ENCODE measurements at places on chromosomes 12 and 14.
A peak's percentile ranks its signal among the peaks of the same experiment; 100 is the strongest.

GRCh38 chr14:56122301-56122700, 4.1 kb downstream of the PELI2 start:
- DNase-seq = no peak

GRCh38 chr12:104603545-104603973, 146.8 kb downstream of the CHST11 start:
- no peak for DNase-seq

DNA sequence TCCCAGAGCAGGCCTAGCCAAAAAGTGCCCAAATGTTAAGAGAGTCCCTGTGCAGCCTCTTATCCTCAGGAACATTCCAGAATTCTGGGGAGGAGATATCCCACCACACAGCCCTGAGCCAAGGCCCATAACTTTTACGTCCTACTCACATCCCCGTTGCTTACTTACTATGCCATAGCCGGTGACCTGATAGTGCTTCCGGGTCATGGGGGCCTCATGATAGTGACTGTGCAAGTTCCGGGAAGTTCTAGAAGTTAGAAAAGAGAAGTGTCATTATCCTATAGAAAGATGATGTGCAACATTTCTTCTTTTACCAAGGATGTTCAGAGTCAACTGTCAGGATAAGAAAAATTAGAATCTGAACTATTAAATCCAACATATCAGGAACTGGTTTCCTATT, 15.6 kb upstream of the NGB start:
- DNase-seq = no peak

DNA sequence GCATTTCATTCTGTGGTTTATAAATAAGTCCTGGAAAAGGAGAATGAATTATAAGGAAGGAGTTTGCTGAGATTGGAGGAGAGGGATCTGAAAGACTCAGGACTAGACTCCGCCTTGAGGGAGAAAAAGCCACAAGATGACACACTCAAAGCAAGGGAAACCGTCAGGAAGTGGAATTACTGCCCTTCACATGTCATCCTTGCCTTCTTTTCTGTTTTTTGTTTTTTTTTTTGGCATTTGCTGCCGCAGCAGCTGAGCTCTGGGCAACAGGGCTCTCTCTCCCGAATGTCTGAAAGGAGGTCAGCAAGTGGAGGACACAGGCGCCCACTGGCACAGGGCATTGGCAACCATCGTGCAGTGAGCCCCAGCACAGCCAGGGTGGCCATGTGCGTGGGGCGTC, 344.9 kb downstream of the DPF3 start:
- DNase-seq = no peak

- DNase-seq = no peak
Measured at GRCh38 chr12:89875225-89875624, 166.6 kb upstream of the ATP2B1 start.

DNA sequence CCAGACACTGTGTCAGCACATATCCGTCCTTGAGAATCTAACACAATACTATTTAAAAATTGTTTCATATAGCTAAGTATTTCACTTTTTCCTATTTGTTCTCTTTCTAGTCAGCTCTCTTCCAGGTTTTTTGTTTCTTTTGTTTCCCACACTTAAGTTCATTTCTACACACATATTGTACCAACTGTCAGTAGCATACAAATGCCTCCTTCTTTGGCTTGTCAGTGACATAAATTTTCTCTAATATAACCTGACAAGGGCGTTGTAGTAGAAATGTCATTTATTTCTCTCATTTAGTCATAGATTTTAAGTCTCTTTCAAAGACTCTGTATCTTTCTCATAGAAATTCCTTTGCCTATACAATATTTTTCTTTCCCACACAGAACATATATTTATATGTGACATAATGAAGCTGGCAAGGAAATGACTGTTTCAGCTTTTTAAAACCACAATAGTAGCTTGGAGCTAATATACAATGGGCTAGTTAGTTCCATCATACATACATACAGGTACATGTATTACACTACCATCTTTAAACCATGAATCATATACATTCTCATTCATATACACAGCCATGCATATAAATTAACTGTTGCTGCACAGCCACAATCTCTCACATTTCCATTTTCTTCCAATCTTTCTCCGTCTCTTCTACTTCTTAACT, 42.3 kb upstream of the EPS8 start:
- no peak for DNase-seq

GRCh38 chr12:126369487-126370463, 1304.5 kb downstream of the AACS start:
- no peak for DNase-seq

DNA sequence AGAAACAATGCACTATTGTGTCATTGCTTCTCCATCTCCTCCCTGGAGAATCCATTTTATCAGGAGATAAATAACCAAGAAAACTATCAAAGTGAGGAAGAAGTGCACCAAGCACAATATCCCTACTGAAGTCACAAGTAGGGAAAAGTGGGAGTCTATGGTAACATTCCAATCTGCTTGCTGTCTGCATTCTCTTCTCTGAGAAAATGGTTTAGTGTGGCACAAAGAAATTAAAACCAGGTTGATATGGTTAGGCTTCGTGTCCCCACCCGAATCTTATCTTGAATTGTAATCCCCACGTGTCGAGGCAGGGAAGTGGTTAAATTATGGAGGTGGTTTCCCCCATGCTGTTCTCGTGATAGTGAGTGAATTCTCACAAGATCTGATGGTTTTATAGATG, 209.7 kb downstream of the PRKD1 start:
- no peak for DNase-seq

GRCh38 chr12:68617160-68617926, 6.6 kb downstream of the RAP1B start:
- DNase-seq = no peak

- no peak for DNase-seq
Measured at GRCh38 chr14:53528185-53528671, 375.1 kb upstream of the DDHD1 start.

GRCh38 chr12:28114488-28114887, 75.8 kb upstream of the CCDC91 start:
- DNase-seq = no peak

- DNase-seq = no peak
Measured at GRCh38 chr12:102573237-102573636, 92.9 kb upstream of the IGF1 start.

GRCh38 chr12:2263901-2264300, 211.1 kb downstream of the CACNA1C start:
- no peak for DNase-seq

- no peak for DNase-seq
Measured at GRCh38 chr12:109845824-109846205, 12.6 kb upstream of the TRPV4 start.

- no peak for DNase-seq
Measured at GRCh38 chr12:130049666-130050065, 112.6 kb upstream of the FZD10 start.

- no peak for DNase-seq
Measured at GRCh38 chr12:71804505-71804904, 35.1 kb upstream of the TBC1D15 start.

DNA sequence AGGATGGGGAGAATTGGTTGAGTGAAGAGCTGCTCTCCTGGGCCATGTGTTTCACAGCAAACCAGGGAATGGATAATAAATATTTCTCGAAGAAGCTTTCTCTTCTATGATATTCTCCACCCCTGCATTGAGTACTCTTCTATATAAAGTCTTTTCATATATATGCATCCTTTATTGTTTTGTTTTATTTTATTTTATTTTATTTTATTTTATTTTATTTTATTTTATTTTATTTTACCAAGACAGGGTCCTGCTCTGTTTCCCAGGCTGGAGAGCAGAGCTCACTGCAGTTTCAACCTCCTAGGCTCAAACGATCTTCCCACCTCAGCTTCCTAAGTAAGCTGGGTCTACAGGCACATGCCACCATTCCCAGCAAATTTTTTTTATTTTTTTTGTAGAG, 85.8 kb downstream of the SCN8A start:
- DNase-seq = no peak

GRCh38 chr12:92649511-92650227, 53.1 kb upstream of the PLEKHG7 start:
- peak; percentile 21 for DNase-seq

DNA sequence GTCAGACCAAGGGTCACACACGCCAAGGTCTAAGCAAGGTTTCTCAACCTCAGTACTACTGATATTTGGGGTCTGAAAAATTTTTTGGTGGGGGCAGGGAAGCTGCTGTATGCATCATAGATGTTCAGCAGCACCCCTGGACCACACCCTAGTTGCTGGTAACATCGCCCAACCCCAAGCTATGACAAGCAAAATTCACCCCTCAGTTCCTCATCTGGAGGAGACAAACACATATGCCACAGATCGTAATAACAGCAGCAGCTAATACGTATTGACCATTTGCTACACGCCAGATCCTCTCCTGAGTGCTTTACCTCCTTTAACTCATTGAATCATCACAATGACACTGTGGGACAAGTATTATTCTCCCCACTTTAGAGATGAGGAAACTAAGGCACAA, 46.4 kb downstream of the ACTN1 start:
- DNase-seq = no peak

DNA sequence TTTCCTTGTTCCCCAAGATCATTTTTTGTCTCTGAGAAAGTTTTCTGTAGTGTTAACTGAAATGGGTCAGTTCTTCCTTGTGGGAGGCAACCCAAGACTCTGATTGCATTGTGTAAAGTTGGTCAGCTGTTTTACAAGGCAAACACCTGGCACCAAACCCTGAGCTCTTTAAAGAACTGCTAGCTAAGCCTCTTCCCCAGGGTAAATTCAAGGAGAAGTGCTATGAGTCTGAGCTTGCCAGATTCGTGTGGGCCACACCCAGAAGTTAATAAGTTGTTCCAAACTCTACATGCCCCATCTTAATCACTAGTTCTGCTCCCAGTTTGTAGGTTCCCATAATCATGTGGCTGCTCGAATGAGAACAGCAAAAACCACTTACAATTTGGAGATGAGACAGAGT, 214.5 kb downstream of the BTG1 start:
- DNase-seq = no peak

- no peak for DNase-seq
Measured at GRCh38 chr14:64654246-64654900, 49.9 kb upstream of the PLEKHG3 start.

- DNase-seq = no peak
Measured at GRCh38 chr12:13203034-13203922, 6.8 kb downstream of the EMP1 start.

GRCh38 chr12:15896867-15897266, 14.3 kb upstream of the DERA start:
- DNase-seq = no peak

GRCh38 chr12:46830731-46831334, 5.0 kb upstream of the SLC38A4 start:
- DNase-seq = no peak

GRCh38 chr14:76126076-76126475, 25.6 kb upstream of the GPATCH2L start:
- no peak for DNase-seq

DNA sequence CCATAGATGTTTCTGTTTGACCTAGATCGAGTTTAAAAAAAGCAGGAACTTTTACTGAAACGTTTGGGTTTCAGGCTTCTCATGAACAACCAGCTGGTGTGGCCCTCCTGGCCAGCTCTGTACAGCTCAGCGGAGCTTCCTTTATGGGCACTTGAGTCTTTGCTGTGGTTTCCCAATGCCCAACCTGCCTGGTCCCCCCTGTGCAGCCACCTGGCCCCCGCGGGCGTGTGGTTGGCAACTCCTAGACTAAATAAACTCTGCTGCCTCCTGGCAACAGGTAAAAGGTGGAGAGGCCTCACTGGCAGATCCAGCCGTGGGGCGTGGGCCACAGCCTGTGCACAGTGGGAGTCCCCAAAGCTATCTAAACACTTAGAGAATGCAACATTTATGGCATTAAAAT, 38.7 kb downstream of the ADGRD1 start:
- no peak for DNase-seq

- DNase-seq = no peak
Measured at GRCh38 chr12:107310621-107311020, 217.3 kb upstream of the CRY1 start.

DNA sequence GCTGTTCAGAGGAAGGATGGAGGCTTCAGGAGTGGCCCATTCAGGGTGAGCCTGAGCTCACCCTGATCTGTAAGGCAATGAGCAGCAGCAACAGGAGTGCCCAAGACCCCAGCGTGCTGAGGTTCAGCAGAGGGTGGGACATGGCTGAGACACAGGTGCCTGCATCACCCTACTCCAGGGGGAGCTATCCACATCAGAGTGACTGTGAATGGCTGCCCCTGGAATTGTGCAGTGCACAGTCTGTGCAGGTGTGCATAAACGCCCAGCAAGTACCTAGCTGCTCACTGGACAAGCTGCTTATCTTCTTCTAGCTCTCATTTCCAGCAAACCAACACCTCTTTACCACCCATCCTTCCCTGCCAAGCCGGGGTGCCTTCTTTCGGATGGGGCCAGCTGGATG, 140.6 kb upstream of the PRMT8 start:
- no peak for DNase-seq

DNA sequence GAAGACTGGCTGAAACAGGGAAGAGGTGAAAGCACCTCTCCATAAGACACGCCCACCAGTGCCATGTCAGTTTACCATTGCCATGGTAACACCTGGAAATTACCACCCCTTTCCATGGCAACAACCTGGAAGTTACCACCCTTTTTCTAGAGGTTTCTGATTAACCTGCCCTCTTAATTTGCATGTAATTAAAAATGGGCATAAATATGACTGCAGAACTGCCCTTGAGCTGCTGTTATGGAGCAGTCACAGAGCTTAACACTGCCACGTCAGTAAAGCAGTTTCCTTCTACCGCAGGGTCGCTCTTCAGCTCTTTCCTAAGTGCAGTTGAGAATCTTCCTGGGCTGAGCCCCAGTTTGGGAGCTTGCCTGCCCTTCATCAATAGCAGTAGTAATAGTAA, 55.2 kb downstream of the RASSF3 start:
- no peak for DNase-seq

GRCh38 chr14:81384900-81385299, 15.2 kb downstream of the STON2 start:
- DNase-seq = no peak

GRCh38 chr14:98634043-98634820, 637.8 kb downstream of the BCL11B start:
- DNase-seq = no peak

DNA sequence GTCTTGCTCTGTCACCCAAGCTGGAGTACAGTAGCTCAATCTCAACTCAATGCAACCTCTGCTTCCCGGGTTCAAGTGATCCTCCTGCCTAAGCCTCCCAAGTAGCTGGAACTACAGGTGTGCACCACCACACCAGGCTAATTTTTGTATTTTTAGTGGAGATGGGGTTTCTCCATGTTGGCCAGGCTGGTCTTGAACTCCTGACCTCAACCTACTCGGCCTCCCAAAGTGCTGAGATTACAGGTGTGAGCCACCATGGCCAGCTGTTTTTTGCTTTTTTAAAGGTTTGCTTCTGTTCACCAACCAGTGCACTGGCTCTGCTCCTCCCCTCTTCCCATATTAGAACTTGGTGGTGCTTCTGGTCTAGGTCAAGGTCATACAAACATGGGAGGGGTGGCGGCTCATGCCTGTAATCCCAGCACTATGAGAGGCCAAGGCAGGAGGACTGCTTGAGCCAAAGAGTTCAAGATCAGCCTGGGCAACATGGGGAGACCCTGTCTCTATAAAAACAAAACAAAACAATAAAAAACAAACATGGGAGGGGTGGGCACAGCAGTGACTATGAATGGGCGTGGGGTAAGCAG, 20.4 kb upstream of the PAPOLA start:
- DNase-seq = no peak

Data from activated T-helper 2 cell treated with anti-CD3 and anti-CD28 coated beads, Interferon-gamma antibody, Interleukin-2, Interleukin-4, amounts not matched to agents 10 μg/mL and 5 μg/mL and 100 μg/mL, durations not matched to agents 14 hours and 24 hours and 36 hours (primary cell).